ENCODE measurements at places on chromosomes 4 and X.

- DNase-seq: no peak
Measured at GRCh38 chrX:40474205-40474626, 106.6 kb upstream of the ATP6AP2 start.

- no peak for DNase-seq
Measured at GRCh38 chr4:37723067-37723466, 36.9 kb upstream of the RELL1 start.

GRCh38 chr4:8549352-8549931, 30.8 kb upstream of the GPR78 start:
- DNase-seq: no peak

DNA sequence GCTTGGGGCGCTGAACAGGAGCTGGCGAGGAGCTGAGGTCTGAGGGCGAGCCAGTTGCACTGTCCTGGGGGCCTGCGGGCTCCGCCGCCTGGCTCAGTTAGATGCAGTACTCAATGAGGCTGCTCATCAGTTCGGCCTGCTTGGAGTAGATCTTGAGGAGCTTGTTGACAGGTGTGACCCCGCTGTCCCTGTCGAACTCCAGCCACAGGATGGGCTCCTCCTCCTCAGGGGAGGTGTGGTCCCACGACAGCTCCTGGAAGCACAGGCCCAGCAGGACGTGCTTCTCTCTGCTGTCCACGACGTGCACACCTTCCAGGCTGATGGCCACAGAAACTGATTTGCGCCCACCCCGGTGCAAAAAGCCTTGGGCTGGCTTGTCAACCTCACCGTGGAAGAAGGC, 16.5 kb upstream of the LAS1L start:
- DNase-seq: no peak

GRCh38 chrX:25002661-25003020, 13.1 kb downstream of the ARX start:
- no peak for DNase-seq

GRCh38 chr4:61049018-61049417, 151.1 kb upstream of the ADGRL3 start:
- no peak for DNase-seq

DNA sequence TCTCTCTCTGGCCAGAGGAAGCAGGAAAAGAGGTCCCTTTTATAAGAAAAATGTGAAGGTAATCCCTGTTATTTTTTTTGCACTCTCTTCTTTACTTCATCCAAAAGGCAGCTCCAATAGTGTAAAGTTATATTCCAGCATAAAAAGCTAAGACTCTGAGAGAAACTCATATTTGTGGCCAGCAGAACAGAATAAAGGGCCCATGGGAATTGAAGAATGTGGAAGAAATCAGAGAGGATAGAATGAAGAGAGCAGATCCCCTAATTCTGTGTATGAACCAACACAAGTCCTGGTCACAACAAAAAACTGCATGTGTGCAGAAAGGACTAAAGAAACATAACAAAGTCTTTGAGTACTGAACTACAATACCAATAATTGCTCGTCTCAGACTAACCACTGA, 22.3 kb downstream of the RPS6KA6 start:
- DNase-seq: no peak

Measured in pulmonary artery endothelial cell (primary cell).